ENCODE measurements at places on chromosomes 5 and 9.

DNA sequence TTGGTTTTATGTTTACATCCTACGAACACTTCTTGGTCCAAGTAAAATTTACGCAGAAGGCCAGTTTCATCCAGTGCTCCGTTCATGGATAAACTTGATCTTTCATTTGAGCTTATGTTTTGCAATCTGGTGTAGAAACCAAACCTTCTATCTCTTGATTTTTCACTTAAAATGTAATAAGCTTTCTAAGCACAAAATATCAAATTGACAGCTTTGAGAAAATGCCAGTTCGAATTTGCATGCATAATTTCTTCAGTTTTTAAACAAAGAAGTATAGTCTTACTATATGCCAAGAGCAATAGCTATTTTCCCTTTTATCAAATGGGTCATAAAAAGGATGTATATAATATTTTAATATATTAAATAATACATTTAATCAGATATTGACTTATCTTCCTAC, 17.8 kb downstream of the DNAH5 start:
- DNase-seq = no peak

DNA sequence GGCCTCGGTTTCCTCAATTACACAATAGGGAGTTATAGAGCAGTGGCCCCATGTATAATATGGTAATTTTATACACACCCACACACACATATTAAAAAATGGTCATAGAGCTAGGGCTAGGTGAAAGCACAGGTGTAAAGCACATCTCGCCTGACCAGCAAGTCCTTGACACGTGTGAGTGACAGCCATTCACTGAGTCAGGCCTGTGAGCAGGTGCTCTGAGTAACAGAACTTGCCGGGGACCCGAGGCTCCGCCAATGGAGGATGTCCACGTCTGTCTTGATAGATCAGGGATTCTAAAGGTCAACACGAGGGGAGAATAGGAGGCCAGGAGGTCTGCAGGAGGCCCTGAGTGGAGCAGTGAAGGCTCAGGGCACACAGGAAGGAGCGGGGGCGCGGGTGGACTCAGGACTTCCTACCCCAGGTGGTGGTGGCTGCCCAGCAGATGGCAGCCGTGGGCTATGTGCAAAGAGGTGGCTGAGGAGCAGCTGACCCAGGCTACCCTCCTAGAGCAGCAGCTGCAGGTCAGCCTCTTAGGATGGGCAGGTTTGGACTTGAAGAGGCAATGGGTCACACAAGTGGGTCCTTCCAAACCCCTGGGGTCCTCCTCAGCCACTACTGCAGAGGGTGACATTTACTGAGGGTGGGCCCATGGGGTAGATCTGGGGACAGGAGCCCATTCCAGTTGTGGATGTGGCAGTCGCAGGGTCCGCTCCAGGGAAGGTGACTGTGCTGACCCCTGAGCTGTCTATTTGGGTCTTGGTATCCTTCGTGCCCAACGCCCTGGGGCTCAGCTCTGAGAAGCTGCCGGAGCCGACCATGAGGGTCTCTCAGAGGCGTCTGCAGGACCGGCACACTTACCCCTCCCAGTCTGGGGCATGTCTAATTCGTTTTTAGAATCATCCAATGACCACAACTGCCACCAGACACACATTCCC, 45.9 kb downstream of the PRRT1B start:
- DNase-seq = no peak

GRCh38 chr9:117470902-117471301, 56.0 kb upstream of the ASTN2 start:
- DNase-seq = no peak

- no peak for DNase-seq
Observed at GRCh38 chr9:116420993-116421538, 266.0 kb upstream of the TRIM32 start.

- no peak for DNase-seq
Observed at GRCh38 chr5:111997711-111998110, 240.7 kb upstream of the NREP start.

- DNase-seq = no peak
Observed at GRCh38 chr5:86118542-86118941, 499.2 kb upstream of the COX7C start.

GRCh38 chr9:35406183-35406959, 83.5 kb upstream of the RUSC2 start:
- no peak for DNase-seq

DNA sequence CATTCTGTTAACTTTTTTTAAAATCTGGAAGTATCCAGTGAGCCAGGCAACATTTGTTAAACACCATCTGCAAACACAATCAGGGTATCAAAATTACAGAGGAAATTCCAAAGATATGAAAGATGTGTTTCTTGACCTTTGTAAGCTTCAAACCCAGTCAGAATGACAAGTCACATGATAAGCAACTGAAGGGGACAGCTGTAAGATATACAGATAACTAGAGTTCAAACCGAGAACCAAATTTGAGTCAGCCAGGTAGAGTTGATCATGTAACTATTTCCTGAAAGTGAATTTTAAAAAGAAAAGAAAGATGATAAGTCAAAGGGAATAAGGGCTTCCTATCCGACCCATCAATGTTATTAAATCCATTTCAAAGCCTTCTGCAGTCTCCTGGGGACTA, 196.2 kb downstream of the DEPDC1B start:
- no peak for DNase-seq

- no peak for DNase-seq
Observed at GRCh38 chr5:165420493-165420892, 1915.1 kb downstream of the MAT2B start.

DNA sequence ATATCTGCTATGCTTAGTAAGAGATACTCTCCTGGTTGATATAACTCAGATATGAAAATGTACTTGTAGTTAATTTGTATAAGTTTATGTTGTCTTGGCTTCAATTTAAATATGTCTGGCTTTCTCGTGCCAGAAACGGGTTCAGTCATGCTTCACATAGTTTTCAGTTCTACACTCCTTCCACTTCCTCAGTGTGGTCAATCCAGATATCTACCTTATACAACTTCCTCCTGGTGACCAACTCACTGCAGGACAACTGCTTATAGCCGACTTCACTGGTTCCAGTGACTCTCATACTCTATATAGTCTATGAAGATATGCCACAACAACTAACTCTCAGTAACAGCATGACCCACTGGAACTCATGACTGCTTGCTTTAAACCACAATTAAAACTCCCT, 690.4 kb downstream of the SLCO4C1 start:
- no peak for DNase-seq

DNA sequence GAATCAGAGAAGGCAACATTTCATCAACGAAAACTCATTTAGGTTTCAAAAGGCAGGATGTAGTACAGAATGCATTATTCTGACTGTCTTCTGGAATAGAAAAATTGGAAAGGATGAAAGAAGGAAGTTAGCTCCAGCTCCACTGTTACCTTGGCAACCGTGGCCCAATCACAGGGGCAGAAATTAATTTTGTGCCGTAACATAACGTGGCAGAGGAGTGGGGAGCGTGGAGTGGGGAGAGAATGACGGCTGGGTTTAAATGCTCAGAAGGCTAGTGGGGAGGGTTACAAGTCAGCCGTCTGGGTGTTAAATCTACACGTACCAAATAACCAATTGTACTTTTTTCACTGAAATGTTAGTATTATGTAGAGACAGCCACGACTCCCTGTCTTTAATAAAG, 32.3 kb upstream of the EQTN start:
- DNase-seq = no peak

DNA sequence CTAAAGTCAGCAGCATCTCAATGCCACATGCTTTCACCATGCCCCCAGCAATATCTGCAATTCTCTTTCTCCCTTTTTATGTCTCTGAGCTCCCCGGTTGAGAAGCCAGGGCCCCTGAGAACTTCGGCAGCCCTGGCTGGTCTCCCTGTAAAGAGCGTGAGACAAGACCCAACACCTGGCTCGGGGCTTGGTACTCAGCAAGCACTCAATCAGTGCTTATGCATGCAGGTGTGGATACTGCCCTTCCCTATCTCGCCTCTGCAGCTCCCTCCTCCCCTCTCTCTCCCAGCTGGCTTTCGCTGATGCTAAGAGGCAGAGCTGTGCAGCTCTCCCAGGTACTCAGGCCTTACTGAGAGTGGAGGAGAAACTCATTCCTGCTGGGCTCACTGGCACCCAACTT, 41.7 kb upstream of the AKNA start:
- DNase-seq = no peak

GRCh38 chr9:97046228-97046627, 7.3 kb upstream of the CTSV start:
- peak; percentile 11 for DNase-seq

GRCh38 chr5:137516251-137516797, 17.2 kb upstream of the SPOCK1 start:
- DNase-seq = no peak

- no peak for DNase-seq
Observed at GRCh38 chr5:123097871-123098735, 9.1 kb downstream of the PRDM6 start.

All from NCI-H1436 treated with DMSO at 0.1 percent for 48 hours (cell line).